ENCODE measurements at places on chromosomes 11 and 22.
A peak's percentile ranks its signal among the peaks of the same experiment; 100 is the strongest.

- no peak for DNase-seq
Observed at GRCh38 chr11:93686812-93687211, 25.3 kb downstream of the CEP295 start.

- no peak for DNase-seq
Observed at GRCh38 chr11:69044111-69045013, 4.4 kb upstream of the TPCN2 start.

DNA sequence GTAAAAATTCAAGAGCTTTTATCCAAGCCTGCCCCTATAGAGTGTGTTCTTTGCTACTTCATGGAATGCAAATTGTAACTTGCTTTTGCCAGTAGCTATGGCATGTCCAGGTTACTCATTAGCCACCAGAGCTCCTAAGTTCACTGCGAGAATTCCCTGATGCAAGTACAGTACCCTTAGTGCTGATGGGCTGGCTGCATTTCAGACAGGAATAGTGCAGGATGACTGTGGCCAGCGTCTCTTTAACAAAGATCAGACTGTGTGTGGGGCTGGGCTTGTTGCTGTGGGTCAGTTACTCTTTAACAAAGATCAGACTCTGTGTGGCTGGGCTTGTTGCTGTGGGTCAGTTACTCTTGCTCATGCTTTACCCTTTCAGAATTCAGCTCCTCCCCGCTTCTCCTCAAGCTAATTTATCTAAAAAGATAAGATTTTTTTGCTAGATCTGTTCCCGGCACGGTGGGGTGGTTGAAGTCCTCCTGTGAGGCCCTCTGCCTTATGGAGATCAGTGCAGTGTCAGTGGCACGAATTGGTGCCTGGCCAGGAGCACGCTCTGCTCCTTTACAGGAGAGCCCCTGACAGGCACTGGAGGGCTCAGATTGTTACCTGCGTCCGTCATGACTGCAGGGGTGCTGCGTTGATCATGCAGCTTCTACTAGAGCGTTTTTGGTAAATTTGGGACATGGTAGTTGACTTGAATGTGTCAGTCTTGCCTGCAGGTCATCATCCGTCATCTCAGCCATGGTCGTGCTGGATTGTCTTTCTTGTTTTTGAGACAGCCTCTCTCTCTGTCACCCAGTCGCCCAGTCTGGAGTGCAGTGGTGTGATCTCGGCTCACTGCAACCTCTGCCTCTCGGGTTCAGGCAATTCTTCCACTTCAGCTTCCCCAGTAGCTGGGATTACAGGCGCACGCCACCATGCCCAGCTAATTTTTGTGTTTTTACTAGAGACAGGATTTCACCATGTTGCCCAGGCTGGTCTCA lies 27.0 kb downstream of the AP2A2 start:
- no peak for DNase-seq

DNA sequence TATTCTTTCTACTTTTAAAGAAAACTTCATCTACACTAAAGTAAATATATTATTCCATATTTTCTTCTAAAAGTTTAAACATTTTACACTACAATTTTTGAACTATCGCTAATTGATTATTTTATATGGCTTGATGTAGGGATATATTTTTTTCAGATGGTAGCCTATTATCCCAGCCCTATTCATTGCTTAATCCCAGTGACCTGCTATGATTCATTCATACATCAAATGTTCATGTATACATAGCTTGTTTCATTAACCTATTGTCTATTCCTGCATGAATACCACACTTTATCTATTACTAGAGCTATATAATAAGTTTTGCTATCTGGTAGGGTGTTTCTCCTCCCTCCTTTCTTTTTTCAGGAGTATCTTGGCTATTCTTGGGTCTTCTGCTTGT lies 5.0 kb upstream of the ROBO4 start:
- DNase-seq = no peak

GRCh38 chr11:44421090-44421675 lies 111.2 kb upstream of the ALX4 start:
- no peak for DNase-seq

GRCh38 chr22:46326066-46326680 lies 9.3 kb upstream of the TRMU start:
- no peak for DNase-seq

GRCh38 chr11:117328375-117329010 lies 839 bp downstream of the CEP164 start:
- no peak for DNase-seq

DNA sequence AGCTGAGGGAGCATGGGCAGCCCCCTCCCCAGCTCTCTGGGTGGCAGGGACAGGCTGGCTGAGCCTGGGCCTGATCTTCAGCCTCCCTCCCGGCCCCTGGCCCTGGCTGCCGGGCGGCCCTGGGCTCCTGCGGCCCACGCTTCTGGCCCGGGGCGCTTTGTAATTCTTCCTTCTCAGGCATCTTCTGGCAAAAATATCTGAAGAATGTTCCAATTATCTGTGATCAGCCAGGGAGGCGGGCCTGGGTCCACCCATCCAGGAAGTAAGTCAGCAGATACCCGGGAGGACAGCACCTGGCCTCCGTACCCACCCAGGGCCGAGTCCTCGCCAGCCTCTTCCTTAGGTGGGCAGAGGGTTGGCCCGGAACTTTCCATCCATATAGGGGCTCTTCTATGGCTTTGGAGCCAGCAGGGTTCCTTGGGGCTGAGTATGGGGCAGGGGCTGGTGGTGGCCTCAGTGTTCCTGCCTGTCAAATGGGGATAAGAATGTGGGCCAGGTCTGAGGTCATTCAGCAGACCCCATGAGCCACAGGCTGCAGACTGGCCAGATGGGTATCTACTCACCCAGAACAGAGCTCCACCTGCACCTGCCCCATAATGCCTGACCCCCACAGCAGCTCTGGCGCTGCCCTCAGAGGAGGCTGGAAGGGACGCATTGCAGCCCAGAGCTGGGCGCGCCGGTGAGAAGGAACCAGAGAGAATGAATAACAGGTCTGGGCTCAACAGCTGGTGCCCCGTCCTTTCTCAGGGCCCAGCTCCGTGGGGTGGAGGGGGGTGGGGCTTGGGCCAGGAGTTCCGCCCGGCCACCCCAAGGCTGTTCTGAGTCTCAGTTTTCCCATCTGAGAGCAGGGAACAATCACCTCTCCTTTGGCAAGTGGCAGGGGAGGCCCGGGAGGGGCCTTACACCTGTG lies 16.2 kb downstream of the WNT7B start:
- no peak for DNase-seq

DNA sequence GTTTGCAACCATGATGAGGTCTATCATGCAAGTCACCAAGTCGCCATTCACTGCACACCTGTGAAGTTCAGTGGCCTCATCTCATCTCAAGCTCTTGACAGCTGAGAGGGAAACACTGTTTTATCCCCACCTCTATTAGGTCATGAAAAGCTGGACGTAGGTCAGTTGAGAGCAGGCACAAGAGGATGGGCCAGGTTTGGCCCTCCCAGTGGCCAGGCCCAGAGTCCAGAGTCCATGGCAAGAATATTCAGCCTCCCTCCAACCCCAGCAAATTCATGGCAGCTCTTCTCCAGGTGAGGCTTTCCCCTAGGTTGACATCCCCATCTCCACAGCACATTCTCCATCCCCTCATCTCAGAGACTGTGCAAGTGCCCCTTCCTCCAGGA lies 22.0 kb upstream of the ISX start:
- DNase-seq = no peak

- DNase-seq = no peak
Observed at GRCh38 chr11:62574363-62575071, 826 bp upstream of the EEF1G start.

- DNase-seq = no peak
Observed at GRCh38 chr22:26768952-26769351, 111.6 kb downstream of the MIAT start.

DNA sequence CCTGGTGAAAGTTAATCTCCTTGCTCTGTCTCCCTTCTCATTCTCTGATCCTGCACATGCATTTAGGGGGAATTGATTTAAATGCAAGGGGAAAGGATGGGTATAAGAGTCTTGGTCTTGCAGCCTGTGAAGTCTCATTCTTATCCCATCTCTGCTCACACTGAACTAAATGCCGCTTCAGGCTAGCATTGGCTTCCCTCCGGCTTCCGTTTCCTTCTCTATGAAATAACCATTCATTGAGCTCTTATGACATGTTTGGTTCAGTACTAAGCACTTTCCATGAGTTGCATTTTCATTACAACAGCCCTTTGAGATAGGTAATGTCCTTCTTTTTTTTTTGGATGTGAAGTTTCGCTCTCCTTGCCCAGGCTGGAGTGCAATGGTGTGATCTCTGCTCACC lies 5.6 kb downstream of the ZBTB16 start:
- DNase-seq = no peak

GRCh38 chr22:41555325-41555982 lies 5.4 kb upstream of the CSDC2 start:
- DNase-seq = no peak

GRCh38 chr22:22030493-22031182 lies 48.1 kb upstream of the TOP3B start:
- no peak for DNase-seq

- DNase-seq = no peak
Observed at GRCh38 chr11:19683141-19683805, 29.4 kb upstream of the NAV2 start.

DNA sequence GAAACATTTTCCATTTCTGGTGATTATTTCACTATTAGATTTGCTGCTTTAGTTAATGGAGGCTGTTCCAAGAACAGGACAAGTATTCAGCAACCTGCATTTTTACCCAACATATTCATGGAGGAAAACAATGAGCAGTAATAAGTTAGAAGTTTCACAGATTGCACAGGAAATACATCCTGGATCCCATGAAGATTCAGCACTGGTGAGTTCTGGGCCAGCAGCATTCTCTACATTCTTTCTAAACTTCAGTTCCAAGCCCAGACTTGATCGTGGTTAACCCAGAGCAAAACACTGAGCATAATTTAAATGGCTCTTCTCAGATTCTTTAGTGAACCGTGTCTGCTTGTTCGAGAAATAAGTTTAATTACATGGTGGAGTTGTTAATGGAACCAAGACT lies 3.8 kb downstream of the FJX1 start:
- peak; percentile 62 for DNase-seq

DNA sequence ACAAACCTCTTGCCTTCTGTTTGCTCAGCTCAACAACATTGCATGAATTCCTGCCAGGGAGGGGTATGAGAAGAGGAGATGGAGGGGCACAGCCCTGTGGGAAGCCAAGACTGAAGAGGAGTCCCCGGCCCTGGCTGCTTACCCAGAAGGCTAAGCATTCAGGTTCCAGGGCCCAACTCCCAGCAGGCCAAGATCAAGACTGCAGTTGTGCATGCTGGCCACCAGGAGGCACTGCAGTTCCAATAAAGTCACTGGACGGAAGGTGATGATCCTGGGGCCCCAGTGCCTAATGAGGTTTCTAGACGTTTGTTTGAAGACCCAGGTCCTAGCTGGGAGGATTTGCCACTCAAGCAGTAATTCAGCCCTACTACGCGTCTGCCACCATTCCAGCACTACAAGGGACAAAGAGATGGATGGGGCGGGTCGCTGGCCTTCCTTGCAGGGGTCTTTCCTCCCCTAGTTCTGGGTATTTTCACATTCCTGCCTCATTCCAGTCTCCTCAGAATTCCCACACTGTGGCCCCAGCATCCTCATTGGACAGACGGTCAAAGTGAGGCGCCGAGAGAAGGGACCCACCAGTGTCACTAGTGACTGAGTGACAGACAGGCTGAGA lies 23.6 kb downstream of the ALX4 start:
- no peak for DNase-seq

GRCh38 chr11:20926799-20927540 lies 257.6 kb downstream of the NELL1 start:
- no peak for DNase-seq

DNA sequence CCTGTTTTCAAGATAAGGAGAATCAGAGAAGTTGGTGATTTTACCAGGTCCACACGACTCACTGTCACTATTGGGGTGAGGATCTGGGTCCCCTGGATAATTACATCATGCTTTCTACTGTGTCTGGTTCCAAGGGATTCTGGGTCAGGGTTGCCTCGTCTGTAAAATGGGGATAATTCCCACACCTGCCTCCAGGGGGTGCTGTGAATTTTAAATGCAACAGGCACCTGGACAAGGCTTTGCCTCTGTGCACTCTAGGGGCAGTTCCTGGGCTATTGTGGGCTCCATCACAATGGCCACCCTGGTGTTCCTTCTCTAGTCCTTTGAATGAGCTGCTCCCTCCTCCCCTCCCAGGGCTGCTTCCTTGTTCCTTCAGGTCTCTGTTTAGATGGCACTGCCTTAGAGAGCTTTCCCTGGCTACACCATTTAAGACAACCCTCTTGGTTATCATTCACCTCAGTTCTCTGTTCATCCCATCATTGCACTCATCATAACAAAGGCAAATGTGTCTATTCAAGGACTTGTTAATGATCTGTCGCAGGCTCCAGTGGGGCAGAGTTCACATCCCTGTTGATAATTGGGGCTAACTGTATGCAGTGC lies 178.6 kb downstream of the MIAT start:
- no peak for DNase-seq
